ENCODE measurements at places on chromosomes 2 and 18. TPM values are rescaled to one million over a fixed set of nuclear protein-coding genes. Genes with fewer than 3 reads are reported as not detected.

MEP1B gene
- total RNA-seq: not detected

MBD2 gene
- total RNA-seq: 23.1 TPM

CNRIP1 gene
- 16.9 TPM for total RNA-seq

STAT1 gene
- 202 TPM for total RNA-seq

RTP5 gene
- not detected for total RNA-seq

KCMF1 gene
- total RNA-seq: 66.2 TPM

TNFAIP6 gene
- total RNA-seq: 69.3 TPM

GAL3ST2 gene
- 0.85 TPM for total RNA-seq

AQP4 gene
- total RNA-seq: not detected

SCYGR3 gene
- total RNA-seq: not detected

PSME4 gene
- 17.5 TPM for total RNA-seq

TRIM43 gene
- not detected for total RNA-seq

KCNG3 gene
- total RNA-seq: not detected

SPOPL gene
- total RNA-seq: 19.7 TPM

CTAGE1 gene
- 0.28 TPM for total RNA-seq

SERPINB11 gene
- total RNA-seq: not detected

E2F6 gene
- total RNA-seq: 8.7 TPM

AMER3 gene
- total RNA-seq: not detected

CCDC141 gene
- 0.19 TPM for total RNA-seq

DLGAP1 gene
- 1.7 TPM for total RNA-seq

HSPD1 gene
- 198 TPM for total RNA-seq

PLA2R1 gene
- 17.2 TPM for total RNA-seq

RAX gene
- not detected for total RNA-seq

CLEC4F gene
- total RNA-seq: not detected
